ENCODE measurements at places on chromosomes 12 and 14.

DNA sequence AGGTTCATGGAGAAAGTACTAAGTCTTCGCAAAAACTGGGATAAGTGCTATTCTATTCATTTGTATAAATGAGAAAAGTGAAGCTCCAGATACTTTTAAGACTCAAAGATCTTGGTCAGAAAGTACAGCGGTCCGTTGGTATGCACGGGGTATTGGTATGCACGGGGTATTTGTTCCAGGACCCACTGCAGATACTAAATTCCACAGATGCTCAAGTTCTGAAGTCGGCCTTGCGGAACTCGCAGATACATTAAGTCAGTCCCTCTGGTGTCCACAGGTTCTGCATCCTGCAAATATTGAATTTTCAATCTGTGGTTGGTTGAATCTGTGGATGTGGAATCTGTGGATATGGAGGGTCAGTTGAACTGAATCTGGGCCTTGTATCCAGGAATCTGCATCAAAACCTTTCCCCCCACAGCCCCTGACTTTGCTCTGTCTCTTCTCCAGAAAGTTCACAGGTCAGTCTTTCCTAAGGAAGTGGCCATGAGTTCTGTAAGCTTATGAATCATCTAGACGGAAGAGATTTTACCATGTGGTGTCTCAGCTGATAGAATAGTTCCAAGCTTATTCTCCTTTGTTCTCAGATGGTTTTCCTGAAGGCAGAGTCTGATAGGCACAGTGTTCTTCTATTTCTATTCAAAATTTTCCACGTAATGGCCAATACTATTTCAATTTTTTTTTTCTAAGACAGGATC is 274.7 kb downstream of the NEDD1 start:
- DNase-seq: no peak

- DNase-seq: no peak
Measured at GRCh38 chr14:58777541-58777979, 139.8 kb downstream of the DACT1 start.

- DNase-seq: no peak
Measured at GRCh38 chr14:52729585-52729924, 411 bp upstream of the STYX start.

- no peak for DNase-seq
Measured at GRCh38 chr12:57146092-57146491, 1.3 kb downstream of the LRP1-AS start.

DNA sequence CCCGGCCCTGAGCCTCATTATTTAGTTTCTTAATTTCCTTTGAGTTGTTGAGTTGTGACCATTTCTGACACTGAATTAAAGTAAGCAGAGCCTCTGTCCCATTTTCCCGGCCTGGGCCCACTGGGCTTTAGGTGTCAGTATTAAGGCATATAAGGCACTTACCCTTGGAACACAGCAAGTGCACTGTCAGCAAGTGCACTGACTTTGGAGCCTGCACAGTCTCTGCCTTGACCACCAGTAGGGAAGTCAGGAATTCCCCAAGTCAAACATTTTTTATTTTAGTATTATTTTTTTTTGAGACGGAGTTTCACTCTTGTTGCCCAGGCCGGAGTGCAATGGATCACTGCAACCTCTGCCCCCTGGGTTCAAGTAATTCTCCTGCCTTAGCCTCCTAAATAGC is 56.6 kb downstream of the MAX start:
- no peak for DNase-seq

- DNase-seq: no peak
Measured at GRCh38 chr14:61342932-61343331, 21.6 kb downstream of the PRKCH start.
